Skeletal muscle cell (primary cell): ENCODE measurements at places on chromosomes 3 and 15.
A peak's percentile ranks its signal among the peaks of the same experiment; 100 is the strongest.

DNA sequence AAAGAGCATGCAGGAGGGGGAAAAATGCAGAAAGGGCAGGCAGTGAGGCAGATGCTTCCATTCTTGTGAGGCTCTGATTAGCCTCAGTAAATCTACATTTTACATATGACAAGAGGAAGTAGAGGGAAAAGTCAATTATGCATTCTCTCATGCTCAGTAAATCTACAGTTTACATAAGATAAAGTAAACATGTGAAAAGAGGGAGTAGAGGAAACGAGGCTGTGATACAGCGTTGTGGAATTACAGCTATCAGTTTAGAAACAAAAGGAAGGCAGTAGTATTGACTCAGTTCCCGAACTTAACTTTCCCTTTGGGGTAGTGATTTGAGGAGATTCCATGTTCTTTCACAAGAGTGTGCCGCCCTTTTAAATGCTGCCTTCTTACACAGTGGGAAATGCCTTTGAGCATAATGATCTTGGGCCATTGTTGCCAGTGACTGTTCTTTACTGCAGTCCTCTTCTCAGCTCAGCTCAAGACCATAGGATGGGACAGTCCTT is 39.3 kb downstream of the OSTN start:
- peak; percentile 52 for DNase-seq

- no peak for DNase-seq
Observed at GRCh38 chr3:190746531-190746930, 116.0 kb downstream of the GMNC start.

GRCh38 chr3:126549861-126550487 is 8.8 kb downstream of the C3orf22 start:
- no peak for DNase-seq

GRCh38 chr3:126510308-126510910 is 7.2 kb downstream of the UROC1 start:
- no peak for DNase-seq

- no peak for DNase-seq
Observed at GRCh38 chr15:57614241-57614640, 22.5 kb downstream of the MYZAP start.

DNA sequence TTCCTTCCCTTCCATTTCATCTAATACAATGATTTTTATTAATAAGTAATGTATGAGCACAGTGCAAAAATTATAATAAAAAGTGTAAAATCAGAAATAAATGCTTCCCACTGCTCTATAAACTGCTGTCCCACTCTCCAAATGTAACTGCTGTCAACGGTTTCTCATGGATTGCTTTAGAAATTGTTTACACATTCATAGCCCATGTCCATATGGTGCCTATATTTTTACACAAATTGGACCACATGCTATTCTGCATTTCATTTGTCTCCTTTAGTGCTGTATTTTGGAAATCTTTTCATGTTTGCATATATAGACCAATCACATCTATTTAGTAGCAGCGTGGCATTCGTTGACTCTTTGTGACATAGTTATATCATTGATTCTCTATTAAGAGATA is 164.7 kb upstream of the SLCO3A1 start:
- DNase-seq, result no peak

GRCh38 chr3:59245859-59246501 is 196.2 kb upstream of the CFAP20DC start:
- DNase-seq, result no peak

GRCh38 chr3:11719406-11720303 is 75.9 kb upstream of the VGLL4 start:
- DNase-seq, result no peak

DNA sequence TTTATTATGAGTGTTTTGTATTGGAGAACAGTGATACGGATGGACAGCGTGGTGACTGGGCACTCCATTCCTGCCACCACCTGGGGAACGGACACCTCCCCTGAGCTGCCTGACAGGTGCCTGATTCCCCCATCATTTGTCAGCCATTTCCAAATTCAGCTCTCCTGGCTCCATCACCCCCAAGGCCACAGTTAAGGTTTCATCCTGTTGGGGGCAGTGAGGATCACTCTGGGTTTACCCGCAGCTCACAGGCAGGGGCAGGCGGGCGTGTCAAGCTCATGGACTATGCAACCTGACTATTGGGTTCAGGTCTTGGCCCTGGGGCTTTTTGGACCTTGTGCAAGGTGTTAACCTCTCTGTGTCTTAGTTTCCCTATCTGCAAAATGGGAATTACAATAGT is 76.3 kb downstream of the RAB11A start:
- no peak for DNase-seq

- DNase-seq, result no peak
Observed at GRCh38 chr3:59980576-59980975, 930.8 kb upstream of the CFAP20DC start.

GRCh38 chr3:151684094-151684493 is 49.6 kb upstream of the AADACL2 start:
- no peak for DNase-seq

GRCh38 chr15:80694611-80695098 is 455 bp upstream of the ABHD17C start:
- no peak for DNase-seq

DNA sequence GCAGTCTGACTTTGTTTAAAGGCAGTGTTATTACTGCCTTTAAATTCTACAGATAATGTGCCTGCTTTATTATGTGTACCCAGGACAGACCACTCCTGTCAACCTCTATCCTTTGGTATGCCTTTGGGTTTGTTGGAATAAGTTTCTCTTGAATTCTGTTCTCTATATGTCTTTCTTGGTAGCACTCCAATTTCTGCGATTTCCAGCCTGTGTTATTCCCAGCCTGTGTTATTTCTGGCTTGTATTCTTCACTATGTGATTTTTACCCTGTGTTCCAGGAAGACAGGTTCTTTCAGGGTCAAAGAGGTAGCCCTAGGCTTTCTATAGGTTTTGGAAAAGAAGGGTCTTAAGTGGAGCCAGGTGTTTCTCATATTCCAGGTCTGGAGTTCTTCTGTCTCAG is 407.4 kb upstream of the AZI2 start:
- no peak for DNase-seq

- no peak for DNase-seq
Observed at GRCh38 chr3:18703798-18704197, 278.7 kb upstream of the SATB1 start.

GRCh38 chr3:169815590-169816150 is 3.0 kb upstream of the LRRC34 start:
- no peak for DNase-seq

GRCh38 chr3:38112378-38112761 is 24.6 kb downstream of the ACAA1 start:
- DNase-seq, result no peak

- no peak for DNase-seq
Observed at GRCh38 chr3:154235330-154235729, 89.0 kb downstream of the DHX36 start.

DNA sequence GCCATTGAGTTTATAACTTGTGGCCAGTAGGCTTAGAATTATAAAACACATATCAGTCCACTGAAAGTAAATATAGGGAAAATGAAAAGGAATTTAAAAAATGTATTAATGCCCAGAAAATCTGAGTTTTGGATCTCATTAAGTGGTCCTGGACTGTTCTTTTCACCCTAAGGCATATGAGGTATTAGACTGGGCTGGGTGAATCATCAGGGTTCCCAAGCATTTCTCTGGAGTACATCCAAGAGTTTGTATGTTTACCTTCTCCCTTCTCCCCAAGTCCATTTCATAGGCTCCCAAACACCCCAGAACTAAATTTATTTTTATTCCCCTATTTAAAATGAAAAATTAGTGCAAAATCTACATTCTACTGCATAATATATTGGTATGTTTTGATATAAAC is 31.9 kb upstream of the SPTSSB start:
- DNase-seq, result no peak

- DNase-seq, result no peak
Observed at GRCh38 chr3:50617096-50617791, at the start of gene MAPKAPK3. MAPKAPK3 (plus strand) TSS chr3:50617151; CDS start chr3:50617566, 415 bp downstream.

GRCh38 chr15:93180128-93180527 is 91.1 kb upstream of the RGMA start:
- DNase-seq, result no peak

DNA sequence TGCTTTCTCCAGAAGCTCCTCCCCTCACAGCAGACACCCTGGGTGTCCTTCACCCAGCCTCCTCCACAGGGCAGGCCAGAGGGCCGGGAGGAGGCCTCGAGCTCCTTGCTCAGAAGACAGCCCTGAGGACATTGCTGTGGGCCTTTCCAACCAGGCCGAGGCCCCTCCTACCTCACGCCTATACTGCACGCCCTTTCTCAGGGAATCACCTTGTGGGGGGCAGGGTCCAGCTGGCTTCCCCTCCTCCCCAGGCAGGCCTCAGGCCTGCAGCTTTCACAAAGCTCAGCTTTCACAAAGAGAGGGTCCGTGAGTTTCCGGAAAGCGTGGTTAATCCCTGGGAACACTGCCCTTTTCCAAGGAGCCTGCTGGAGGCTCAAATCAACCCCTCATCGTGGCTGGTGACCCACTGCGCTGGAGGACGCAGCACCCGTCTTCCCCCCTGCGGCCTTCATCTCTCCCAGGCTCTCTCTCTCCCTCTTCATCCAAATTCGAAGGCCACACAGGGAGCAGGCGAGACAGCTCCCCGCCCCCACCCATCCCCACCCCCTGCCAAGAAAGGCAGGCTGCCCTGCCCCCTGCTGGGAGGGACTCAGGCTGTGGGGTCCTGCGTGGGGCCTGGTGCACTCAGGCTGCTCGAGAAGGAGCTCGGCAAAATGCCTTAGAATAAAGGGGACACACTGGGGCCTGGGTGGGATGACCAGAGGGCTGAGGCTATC is 79.4 kb downstream of the OCA2 start:
- no peak for DNase-seq

- no peak for DNase-seq
Observed at GRCh38 chr15:68801572-68802148, 19.0 kb downstream of the ANP32A start.
